ENCODE measurements at places on chromosomes 11 and 22. TPM values are rescaled to one million over a fixed set of nuclear protein-coding genes. Genes with fewer than 3 reads are reported as not detected.
A peak's percentile ranks its signal among the peaks of the same experiment; 100 is the strongest.

JHY gene
- total RNA-seq: 1.3 TPM

KCTD14 gene
- total RNA-seq: 0.96 TPM

GRCh38 chr11:70886676-70887541 is 365.5 kb downstream of the SHANK2 start:
- no peak for DNase-seq
- H3K27ac ChIP-seq: no peak overlapping the region

DNA sequence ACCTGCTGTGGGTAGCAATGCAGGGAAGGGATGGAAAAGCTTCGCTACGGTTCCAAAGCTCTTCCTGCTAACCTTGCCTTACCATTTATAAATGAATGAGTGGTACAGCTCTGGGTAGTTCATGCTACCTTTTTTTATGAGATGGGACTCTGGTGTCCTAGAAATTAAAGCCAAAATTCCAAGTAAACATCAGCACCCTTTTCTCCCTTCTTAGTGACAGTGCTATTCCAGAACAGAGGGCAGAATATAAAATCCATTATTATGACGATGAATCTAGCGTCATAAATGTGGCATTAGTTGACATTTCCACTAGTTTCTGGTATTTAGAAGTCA is 447 bp upstream of the SVIP start:
- H3K4me3 ChIP-seq: peak overlapping the region; percentile 85
- H3K27me3 ChIP-seq: no peaks in the 10 kb centered on the region
- H3K4me1 ChIP-seq: no peaks in the 10 kb centered on the region
- H3K36me3 ChIP-seq: no peaks in the 10 kb centered on the region
- no peak for DNase-seq

All from ascending aorta (tissue), 2 donors.